ENCODE measurements at places on chromosomes 3 and 15.

GRCh38 chr3:94822298-94822697 is 759.4 kb downstream of the NSUN3 start:
- no peak for DNase-seq

- DNase-seq, result peak; percentile 27
These were observed 145.6 kb upstream of the TMCO5A start for GRCh38 chr15:37788767-37789396.

DNA sequence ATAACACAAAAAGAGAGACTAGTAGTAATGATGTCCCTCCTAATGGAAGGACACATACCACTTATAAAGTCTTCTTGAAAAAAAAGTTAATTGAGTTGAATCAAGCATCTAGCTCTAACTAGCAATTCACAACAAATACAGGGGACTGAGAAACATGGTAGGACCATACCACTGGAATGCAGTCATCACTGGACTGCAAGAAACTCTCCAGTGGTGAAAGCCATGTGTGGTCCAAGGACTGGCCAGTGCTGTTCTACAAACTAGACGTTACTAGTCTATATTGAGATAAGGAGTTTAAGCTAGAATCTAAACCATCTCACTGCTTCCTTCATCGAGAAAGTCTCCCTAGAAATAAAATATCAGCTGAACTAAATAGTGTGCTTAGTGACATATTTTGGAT is 16.7 kb downstream of the FBN1 start:
- no peak for DNase-seq

DNA sequence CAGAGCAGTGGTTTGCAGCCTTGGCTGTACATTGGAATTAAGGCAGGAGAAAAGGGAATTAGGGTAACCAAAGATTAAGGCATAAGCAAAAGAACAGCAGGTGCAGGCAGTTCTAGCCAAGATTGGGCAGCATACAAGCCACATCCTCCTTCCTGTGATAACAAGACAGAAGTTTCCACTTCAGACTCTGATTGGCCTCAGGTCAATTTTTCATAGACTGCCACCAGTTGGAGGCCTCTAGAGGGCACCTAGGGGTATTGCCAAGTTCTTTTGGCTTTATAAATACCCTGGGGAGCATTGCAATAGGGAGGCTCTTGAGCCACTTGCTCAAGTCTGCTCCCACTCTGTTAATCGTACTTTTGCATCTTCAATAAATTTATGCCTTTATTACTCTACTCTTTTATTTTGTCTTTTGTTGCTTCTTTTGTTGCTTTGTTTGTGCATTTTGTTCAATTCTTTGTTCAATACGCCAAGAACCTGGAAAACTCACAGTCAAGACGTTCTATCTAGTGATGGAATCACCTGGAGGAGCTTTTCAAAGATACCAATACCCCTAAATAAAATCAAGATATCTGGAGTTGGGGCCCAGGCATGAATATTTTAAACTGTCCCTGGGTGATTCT is 32.2 kb upstream of the FMN1 start:
- peak; percentile 20 for DNase-seq

DNA sequence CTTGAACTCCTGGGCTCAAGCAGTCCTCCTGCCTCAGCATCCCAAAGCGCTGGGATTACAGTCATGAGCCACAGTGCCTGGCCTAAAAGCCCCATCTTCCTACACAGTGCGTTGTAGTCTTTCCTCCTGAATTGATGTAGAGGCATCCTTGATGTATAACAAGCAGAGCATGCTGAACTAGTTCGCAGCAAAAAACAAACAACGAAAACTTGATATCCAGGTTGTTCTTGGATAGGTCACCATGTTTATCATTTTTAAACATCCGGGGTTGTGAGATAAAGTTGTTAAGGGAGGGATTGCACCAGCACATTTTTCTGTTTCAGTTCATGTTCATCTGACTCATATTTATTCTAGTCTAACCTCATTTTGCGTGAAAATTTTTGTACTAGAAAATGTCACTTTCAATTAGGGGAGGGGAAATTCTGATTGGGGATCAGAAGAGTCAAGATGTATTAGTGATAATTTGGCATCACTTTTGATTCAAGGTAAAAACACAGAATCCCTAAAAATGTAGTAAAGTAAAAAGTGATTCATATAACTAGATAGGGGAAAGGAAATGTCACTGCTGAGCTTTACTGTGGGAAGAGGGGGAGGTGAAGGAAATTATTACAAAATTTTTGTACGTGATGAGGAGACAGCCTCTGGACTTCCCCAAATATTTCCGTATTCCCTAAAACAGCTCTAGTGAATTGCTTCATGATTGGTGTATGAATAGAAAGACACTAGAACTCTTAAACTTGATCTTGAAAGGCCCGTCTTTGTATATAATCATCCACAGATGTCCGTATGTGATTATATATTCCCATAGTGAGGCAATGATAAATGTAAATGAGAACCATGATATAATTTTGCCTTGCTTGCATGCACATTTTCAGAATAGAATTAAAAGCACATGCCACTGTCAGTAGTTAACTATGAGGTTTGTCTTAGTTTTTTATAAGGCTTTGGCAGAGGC is 22.9 kb downstream of the RAB8B start:
- DNase-seq, result no peak

GRCh38 chr3:152403632-152404066 is 134.9 kb downstream of the MBNL1 start:
- DNase-seq, result no peak

GRCh38 chr3:129549805-129550204 is 6.8 kb downstream of the H1-8 start:
- no peak for DNase-seq

DNA sequence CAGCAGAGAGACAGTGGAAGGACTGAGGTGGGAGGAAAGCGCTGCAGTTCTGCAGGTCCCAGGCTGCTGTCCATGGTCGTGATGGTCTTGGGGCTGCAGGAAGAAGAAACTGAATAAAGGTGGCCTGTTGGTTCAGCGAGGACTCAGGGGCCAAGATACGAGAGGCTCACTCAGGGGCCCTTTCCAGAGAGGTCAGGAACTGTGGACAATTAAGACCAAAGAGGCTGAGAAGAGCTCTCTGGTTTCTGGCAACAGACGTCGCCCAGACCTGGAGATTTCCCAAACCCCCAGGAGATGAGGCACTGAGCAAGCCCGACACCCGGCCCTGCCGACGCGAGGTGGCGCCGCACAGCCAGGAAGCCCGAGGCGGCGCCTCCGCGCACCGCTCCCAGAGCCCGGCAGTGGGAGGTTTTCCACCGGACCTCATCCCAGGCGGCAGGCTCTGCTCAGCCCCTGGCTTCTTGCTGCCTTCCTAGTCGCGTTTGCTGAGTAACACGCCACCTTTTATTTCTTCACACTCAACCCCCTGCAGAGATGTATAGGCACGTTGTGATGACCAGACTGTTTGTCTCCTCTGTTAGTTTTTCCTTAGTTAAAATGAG is 56.4 kb upstream of the ARRDC4 start:
- peak; percentile 17 for DNase-seq

DNA sequence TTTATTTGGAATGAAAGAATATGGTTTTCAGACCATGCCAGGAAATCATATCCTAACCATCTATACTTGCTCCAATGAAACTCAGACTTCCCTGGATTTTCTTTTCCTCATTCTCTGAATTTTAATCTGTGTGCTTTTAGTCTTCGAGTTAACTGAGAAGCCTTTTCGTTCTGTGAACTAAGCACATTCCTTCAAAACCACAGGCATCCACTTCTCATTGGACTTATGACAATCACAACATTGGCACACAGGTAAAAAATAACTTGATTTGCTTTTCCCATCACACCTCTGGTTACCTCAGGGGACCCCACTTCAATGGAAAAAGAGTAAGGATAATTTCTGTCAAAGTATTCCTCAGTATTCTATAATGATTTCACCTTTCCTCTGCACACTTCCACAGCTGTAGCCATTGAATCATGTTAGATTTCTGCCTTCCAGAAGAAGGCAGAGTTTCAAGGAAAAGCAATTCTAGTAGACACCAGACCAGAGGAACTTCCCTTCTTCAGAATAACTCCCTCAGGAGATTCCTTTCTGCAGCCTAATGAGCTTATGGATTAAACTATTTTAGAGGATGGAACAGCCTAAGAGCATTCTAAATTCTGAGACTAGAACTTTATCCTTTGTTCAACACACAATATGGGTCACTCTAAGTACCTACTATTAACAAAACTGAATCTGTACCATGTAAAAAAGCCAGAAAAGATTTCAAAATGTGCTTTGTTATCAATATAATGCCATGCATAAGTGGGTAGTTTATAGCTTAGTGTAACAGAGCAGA is 15.9 kb downstream of the COMMD2 start:
- DNase-seq, result no peak

DNA sequence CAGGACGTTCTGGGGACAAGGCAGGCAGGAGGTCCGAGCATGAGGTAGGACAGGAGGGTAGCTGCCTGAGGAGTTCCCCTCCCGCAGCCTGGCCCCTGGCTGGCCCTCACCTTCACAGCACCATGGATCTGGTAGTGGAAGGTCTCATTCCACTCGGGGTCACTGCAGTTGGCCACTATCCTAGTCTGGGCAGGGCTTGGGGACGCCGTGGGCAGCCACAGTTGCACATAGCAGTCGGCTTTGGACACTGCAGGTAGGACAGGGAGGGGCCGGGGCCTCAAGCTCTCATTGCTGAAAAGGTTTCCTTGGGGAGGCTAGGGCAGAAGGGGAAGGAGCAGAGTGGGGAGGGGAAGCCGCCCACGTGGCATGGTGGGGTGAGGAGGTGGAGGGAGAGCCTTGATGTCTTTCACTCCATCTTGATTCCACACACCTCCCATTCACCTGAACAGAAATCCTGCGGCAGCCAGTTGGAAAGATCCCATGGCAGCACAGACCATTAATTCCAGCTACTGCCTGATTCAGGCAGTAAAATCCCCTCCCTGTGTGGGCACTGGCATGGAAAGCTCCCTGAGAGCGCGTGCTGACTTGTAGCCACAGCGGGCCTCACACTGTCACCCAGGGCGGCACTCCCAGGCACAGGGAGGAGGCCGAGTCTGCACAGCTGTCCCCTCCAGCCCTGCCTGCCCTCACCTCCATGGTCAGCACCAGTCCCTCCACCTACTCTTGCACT is 2.1 kb downstream of the PLA2G4F start:
- no peak for DNase-seq

DNA sequence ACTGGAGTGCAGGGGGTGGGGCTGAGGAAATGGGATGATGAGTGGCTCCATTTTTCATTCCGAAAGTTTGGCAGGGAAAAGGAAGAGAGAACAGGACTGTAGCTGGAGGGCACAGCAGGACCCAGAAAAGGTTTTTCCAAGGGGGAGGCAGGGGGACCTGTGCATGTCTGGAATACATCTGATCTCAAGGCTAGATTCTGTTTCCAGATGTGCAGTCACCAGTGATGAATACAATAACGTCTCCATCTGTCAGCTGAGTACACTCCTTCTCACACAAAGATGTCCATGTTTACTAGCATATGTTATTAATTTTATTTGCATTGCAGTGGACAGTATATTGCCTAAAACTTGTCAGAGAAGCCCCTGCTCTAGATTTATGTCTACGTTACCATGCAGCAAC is 39.9 kb upstream of the PRTG start:
- DNase-seq, result no peak

- DNase-seq, result no peak
These were observed 32.6 kb downstream of the PLCL2 start for GRCh38 chr3:16917256-16917935.

- DNase-seq, result no peak
These were observed 145.7 kb upstream of the CBLB start for GRCh38 chr3:106014518-106014917.

Measured in SHP77 (cell line).